ENCODE measurements at places on chromosomes 13 and 19. TPM values are rescaled to one million over a fixed set of nuclear protein-coding genes. Genes with fewer than 3 reads are reported as not detected.

DNA sequence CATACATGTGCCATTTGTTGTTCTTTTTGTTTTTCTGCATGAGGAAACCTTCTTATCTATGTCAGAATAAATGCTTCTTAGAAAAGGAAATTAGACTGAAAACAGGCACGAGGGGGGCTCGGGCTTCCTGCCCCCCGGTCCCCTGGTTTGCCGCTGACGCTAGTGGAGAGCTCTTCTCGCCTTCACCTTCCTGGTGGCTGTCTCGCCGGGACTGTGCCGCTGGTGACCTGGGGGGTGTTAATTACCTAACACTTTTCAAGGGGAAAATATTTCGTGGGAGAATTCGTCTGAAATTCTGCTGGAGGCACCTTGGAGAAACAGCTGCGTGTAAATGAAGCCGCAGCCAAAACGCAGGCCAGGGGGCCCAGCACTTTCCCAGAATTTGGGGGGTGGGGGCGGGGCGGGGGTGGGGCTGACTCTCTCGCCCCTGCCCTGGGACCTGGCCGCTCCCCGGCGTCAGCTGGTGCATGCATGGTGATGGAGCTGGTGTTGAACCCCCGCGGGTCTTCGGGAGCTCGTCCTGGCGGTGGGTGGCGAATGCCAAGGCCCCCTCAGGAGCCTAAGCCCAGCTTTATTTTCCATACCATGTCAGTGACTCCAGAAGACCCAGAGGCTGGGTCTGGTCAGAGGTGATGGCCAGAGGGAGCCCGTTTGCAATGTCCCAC is 58.3 kb upstream of the MCF2L start:
- H3K4me1 ChIP-seq: peaks cover 40% of the 10 kb centered on the region
- H3K27me3 ChIP-seq: no peaks in the 10 kb centered on the region
- no peak overlapping the region for H3K27ac ChIP-seq
- H3K36me3 ChIP-seq: peaks cover 11% of the 10 kb centered on the region

DNA sequence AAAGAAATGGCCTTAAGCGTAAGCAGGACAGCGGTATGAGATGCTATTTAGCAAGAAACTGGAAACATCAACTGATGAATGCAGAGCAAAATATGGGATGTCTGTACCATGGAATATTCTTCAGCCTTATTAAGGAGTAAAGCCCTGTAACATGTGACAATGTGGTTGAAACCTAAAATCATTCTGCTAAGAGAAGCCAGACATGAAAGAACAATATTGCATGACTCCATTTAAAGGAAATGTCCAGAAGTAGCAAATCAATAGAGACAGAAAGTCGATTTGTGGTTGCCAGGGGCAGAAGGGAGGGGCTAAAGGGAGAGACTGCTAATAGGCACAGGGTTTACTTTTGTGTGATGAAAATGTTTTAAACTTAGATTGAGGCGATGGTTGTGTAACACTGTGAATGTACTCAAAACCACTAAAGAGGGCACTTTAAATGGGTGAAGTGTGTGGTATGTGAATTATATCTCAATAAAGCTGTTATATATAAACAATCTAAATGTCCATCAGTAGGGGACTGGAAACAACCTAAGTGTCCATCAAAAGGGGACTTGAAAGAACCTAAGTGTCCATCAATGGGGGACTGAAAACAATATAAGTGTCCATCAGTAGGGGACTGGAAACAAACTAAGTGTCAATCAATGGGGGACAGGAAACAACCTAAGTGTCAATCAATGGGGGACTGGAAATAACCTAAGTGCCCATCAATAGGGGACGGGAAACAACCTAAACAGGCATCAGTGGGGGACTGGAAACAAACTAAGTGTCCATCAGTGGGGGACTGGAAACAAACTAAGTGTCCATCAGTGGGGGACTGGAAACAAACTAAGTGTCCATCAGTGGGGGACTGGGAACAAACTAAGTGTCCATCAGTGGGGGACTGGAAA is 45.4 kb downstream of the CCL25 start:
- no peaks in the 10 kb centered on the region for H3K27me3 ChIP-seq
- H3K4me1 ChIP-seq: no peaks in the 10 kb centered on the region
- H3K27ac ChIP-seq: no peak overlapping the region

- H3K4me3 ChIP-seq: no peak overlapping the region
- H3K4me1 ChIP-seq: no peaks in the 10 kb centered on the region
- H3K27me3 ChIP-seq: no peaks in the 10 kb centered on the region
- 0 out of 2 replicates have a peak overlapping the region, but pooled peaks have one; percentile 17 for H3K27ac ChIP-seq
- no peaks in the 10 kb centered on the region for H3K36me3 ChIP-seq
These were observed 29.5 kb upstream of the AKT2 start for GRCh38 chr19:40314656-40315055.

DNA sequence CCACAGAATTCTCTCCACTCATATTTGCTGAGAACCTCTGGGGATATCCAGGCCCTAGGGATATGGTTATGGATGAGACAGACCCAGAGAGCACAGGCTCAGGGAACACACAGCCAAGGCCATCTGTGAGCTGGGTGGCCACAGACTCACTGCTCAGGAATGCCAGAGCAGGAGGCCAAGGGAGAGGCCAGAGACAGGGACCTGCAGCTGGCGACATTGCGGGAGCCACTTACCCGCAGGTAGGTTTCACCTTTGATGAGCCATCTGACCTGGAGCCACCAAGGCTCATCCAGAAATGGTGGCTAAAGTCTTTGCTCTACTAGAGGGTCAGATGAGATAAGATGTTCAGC is 29.4 kb downstream of the CCNE1 start:
- peaks cover 23% of the 10 kb centered on the region for H3K4me1 ChIP-seq
- no peak for DNase-seq
- no peak overlapping the region for H3K4me3 ChIP-seq
- H3K27ac ChIP-seq: no peak overlapping the region

- no peaks in the 10 kb centered on the region for H3K36me3 ChIP-seq
- H3K4me1 ChIP-seq: peaks cover 4% of the 10 kb centered on the region
- no peak for DNase-seq
- no peak overlapping the region for H3K4me3 ChIP-seq
These were observed 214.1 kb downstream of the COL4A1 start for GRCh38 chr13:110092831-110093247.

DNA sequence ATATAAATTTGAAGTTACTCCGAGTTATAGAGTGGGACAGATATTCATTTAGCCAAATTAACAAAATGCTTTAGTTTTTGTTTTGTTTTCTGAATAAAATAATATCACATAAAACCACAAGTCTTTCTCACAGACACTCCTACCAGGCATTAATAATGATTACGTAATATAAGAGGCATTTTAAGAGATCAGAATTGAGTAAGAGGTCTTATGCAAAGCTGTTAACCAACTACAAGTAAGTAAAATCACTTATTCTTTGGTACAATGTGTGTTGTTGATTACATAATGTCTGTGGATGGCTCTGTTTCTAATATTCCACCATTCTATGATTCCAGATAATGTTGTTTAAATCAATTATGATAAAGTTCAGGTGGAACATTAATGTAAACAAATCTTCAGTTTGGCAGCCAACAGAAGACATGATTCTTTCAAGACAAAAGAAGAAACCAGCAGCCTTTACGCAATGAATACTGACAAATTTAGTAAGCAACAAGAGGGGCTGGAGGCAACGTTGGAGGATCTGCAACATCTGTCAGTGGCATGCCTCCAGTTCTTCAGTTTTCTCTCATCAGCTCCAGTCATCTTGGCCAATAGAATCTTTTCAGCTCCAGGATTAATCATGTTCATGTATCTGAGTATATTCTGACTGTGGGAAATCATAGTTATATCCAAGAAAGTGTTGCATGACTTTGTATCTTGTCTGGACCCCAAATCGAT is 403.8 kb downstream of the SLITRK5 start:
- no peak overlapping the region for H3K27ac ChIP-seq
- H3K4me3 ChIP-seq: no peak overlapping the region
- no peaks in the 10 kb centered on the region for H3K4me1 ChIP-seq
- H3K27me3 ChIP-seq: no peaks in the 10 kb centered on the region
- H3K36me3 ChIP-seq: no peaks in the 10 kb centered on the region

GRCh38 chr19:54464630-54465425 is 1.2 kb upstream of the LENG9 start:
- DNase-seq: peak; percentile 95
- peaks cover 13% of the 10 kb centered on the region for H3K4me1 ChIP-seq
- H3K27me3 ChIP-seq: peaks cover 38% of the 10 kb centered on the region

DNA sequence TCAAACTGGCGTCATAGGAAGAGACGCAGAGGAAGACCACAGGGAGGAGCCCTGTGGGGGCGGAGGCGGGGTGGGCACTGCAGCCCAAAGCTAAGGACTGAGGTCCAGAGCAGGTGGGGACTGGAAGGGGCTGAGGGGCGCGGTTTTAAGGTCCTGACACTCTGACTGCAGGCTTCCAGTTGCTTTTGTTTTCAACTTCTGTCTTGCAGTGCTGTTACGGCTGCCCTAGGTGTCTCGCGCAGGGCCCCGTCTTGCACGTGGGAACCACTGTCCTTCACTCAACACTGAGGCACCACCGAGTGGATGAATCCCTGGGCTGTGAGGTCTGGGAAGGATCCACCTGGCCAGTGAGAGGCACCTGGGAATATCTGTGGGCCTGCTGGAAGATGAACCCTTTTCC is 76.0 kb downstream of the TEX29 start:
- H3K36me3 ChIP-seq: no peaks in the 10 kb centered on the region
- no peak overlapping the region for H3K27ac ChIP-seq
- H3K4me3 ChIP-seq: no peak overlapping the region
- H3K27me3 ChIP-seq: no peaks in the 10 kb centered on the region
- no peak for DNase-seq

DNA sequence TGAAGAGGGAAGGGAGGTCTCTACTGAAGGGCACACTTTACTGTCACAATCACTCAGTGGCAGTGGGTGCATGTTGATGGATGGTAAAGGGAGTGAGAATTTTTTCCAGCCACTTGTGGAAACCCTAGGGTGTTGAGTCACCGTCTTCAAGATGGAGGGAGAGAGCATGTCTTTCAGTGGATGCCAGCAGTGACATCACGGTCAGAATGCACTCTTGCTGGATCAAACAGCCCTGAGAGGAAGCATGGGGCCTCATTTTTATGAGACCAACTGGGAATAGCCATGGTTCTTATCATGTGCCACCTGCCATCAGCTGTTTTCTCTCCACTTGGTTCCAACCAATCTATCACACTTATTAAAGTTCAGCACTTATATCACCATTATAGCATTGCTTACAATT is 182.5 kb downstream of the KCNRG start:
- DNase-seq: no peak
- H3K27ac ChIP-seq: no peak overlapping the region
- H3K4me1 ChIP-seq: peaks cover 8% of the 10 kb centered on the region
- H3K27me3 ChIP-seq: no peaks in the 10 kb centered on the region
- peaks cover 10% of the 10 kb centered on the region for H3K36me3 ChIP-seq

Gene EDDM13
- not detected for total RNA-seq

Gene TMEM238
- total RNA-seq: 5.8 TPM

Gene FUT6
- not detected for total RNA-seq

Gene ZNF229
- 1.8 TPM for total RNA-seq

Gene PBX4
- total RNA-seq: 4.5 TPM

Gene MAP3K10
- total RNA-seq: 23.5 TPM

Gene CGB7
- 1.6 TPM for total RNA-seq
